NCI-H345 (cell line): ENCODE measurements at places on chromosomes 1 and 21.

GRCh38 chr1:201937624-201938213, 8.6 kb downstream of the LMOD1 start:
- DNase-seq = no peak

DNA sequence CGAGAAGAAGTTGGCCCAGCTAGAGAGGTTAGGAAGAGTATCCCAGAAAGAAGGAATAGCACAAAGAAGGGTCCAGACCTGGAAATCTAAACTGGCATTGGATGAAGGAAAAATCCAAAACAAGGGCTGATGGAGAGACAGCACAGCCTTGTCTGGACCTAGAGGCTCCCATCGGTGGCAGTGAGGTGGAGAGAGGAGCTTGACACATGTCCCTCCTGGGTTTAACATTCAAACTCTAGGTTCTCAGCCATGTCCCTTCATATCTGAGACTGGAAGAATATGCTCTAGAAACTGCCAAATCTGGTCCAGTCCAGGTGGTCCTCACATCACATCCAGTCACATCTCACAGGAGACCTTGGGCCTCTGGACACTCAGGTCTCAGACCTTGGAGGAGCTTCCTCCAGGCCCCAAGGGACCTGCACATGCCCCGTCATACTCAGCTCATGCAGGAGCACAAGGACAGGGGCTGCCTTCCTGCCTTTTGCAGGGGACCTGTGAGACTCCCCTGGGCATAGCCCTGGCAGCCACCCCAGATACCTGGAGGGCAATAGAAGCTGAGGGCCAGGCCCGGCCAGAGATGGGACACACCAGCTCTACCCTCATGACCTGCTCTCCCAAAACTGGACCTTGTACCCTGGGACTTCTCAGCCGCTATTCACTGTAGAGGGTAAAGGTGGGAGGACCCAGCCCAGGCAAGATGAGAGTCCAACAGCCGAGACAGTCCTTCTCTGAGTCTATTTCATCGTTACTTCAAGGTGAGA, 7.5 kb downstream of the TMEM125 start:
- no peak for DNase-seq

DNA sequence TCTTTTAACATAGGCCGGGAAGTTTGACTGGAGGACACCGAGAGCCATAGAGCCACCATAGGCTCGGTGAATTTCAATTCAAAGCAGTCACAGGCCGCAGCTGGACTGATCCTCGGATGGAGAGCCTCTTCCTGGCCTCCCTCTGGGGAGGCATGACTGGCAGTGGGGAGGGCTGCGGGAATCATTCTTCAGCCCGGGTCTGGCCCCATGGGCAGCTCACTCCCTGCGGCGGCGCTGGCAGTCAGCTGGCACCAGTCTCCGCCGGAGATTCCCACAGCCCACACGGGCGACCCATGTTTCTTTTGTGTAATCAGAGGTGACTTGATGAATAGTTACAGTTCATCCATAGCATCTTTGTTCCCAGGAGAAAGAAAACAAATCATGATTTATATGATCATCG, 10.6 kb downstream of the ESPN start:
- DNase-seq = no peak

- no peak for DNase-seq
Measured at GRCh38 chr1:19758227-19758830, 41.4 kb downstream of the TMCO4 start.

DNA sequence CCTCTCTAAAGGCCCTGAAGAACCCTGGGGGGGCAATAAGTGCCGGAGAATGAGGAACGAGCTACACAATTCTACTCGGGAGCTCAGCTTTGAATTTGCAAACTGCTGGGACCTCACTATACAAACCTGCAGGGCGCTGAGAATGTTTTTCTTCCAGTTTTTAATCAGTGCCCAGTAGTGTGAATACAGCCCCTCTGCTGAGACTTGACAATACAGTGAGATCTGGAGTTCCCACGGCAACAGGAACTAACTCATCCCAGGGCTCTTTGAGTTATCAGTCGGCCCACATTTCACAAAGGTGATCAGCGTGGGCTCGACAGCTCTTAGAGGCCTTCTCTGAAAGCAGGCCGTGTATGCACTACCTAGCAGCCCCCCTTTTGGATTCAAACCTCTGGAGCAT, 41.7 kb downstream of the TMEM53 start:
- DNase-seq = no peak

DNA sequence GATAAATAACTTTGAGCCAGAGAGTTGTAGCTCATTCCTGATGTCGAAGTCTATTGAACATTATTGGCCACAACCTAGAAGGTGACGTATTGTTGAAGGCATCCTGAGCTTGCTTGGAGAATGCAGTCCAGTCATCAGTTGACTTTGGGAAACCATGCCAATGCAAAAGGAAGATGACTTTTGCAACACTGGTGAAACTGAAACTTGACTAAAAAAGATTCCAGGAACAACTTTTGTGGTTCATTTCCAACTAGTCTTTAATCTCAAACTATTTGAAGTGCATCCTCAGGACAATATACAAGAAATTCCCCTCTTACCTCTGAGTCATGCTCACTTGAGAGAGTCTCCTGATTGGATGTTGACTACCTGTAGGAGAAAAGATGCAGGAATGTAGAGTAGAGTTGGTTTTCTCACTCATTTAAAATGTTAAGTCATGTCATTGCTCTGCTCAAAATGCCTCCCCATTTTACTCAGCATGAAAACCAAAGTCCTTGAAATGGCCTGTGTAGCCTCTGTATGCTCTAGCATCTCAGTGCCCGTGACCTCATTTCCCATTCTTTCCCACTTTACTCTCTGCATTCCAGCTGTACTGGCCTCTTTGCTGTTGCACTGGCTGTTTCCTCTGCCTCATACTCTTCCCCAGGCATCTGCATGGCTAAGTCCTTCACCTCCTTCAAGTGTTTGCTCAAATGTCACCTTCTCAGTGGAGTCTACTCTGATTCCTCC, 24.4 kb upstream of the LEPR start:
- DNase-seq = no peak

GRCh38 chr21:26795412-26795805, 49.8 kb downstream of the ADAMTS1 start:
- DNase-seq = no peak

GRCh38 chr1:228038387-228039005, 31.7 kb downstream of the WNT3A start:
- DNase-seq = no peak

DNA sequence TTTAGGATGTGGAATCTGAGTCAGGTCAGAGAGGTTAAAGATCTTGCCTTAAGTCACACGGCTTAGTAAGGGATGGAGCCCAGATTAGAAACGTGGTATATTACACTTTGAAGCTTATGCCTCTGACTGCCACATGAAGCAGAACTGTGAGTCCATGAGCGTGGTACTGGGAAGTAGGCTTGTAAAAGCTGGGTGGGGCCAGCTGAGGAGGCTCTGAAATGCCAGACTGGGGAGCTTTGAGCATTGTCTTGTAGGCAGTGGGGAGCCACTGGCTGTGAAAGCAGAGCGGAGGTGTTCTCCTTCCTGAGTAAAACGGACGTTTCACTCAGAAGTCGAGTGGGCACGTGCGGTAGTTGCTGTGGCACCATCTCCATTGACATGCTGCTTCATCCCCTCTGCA, 72.6 kb upstream of the USP24 start:
- no peak for DNase-seq

DNA sequence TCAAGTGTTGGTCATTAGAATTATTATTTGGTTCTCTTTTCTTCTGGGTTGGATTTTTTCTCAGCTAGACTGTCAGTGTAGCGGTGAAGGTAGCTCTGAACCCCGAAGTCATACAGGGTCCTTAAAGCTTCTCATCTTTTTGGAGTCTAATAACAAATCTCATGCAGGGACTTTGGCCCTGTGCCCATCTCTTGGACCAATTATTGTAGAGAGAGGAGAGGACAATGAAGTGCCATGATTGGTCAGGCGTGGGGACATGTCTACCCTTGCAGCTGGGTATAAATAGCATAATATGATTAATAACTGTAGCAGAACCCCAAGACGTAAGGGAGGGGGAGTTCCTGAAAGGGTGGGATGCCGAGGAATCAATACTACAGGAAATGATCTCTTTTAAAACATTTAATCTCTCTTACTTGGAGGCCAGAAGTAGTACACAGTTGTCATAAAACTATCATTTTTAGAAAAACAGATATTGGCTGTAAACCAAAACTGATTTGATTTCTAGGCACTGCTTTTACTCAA, 8.8 kb downstream of the MAGI3 start:
- DNase-seq = no peak
